Glomerular endothelial cell (primary cell): ENCODE measurements at places on chromosomes 11 and 22.

GRCh38 chr22:50190941-50191741, 5.4 kb downstream of the TRABD start:
- no peak for DNase-seq

GRCh38 chr11:36588099-36588498, 6.2 kb upstream of the IFTAP start:
- no peak for DNase-seq

GRCh38 chr11:67286621-67287333, 2.3 kb upstream of the ANKRD13D start:
- no peak for DNase-seq

DNA sequence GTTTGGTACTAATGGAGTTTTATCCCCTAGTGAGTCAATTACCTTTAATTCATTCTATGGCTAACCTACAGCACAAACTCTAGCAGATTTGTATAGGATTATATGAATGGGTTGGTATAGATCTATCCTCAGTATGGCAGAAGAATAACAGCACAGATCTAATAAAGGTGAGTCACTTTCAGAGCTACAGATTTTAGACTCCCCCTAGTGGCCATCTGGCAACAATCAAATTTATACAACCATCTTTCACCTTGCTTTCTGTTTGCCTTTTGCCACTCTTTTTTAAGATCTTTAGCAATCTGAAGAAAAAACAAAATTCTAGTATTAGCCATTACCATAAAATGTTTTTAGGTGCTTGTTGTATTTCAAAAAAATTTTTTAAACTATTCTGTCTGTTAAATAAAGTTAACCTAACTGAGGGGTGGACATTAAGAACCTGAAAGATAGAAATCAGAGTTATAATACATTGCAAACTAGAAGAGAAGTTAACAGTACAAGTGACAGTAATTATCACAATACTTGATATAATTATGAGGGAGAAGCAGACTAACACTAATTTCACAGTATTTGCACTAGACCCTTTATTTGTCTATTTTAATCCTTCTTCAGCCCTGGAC, 25.8 kb downstream of the DDIAS start:
- no peak for DNase-seq

GRCh38 chr11:72238492-72239312, 5.3 kb downstream of the PHOX2A start:
- no peak for DNase-seq

- DNase-seq: no peak
These were observed 51.0 kb upstream of the CARS1 start for GRCh38 chr11:3108183-3108721.

GRCh38 chr11:112828421-112828820, 132.8 kb upstream of the NCAM1 start:
- DNase-seq: no peak

- no peak for DNase-seq
These were observed 18.4 kb downstream of the FAM118B start for GRCh38 chr11:126229858-126230540.

DNA sequence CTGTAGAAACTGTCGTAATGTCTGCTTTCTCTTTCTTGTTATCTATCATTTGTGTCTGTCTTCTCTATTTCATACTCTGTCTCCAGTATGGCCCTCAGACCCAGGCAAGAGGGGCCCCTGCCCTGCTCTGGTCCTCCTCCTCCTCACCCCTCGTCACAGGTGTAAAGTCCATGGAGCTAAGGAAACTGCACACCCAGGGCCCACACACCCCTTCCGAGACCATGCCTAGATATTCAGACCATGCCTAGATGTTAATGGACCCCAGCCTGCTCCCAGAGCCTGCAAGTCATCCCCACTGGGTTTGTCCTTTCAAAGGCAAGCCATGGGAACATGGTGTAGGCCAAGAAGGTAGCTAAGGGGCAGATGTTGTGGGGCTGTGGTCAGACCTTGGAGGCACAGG, 24.1 kb upstream of the ANO1 start:
- no peak for DNase-seq

DNA sequence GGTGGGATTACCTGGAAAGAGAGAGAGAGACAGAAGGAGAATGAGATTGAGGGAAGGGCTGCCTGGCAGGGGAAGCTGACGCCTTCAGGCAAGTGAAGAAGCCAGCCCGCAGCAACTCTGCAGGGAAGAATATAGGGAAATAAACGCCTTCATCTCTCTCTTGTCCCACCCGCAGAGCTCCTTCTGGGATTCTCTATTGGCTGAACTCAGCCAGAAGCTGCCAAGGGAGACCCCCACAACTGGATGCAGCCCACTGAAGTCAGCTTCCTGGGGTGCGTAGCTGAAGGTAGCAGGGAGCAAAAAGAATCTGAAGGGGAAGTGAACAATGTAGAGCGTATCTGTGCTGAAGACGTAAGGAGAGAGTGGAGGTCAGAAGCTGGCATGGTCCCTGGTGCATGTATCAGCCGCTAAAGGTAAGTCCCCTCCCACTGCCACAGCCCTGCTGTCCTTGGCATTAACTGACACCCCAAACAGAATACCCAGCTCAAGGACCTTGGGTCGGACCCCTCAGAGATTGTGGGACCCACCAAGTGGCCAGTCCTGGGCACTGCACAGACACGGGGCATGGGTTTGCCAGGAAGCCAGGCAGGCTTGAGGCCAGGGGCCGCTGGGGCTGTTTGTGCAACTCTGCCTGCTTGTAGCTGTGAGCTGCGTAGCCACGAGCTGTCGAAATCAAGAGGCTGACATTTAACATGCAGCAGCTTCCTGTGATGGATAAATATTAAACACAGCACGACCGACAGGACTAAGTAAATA, 469.9 kb downstream of the MN1 start:
- no peak for DNase-seq

DNA sequence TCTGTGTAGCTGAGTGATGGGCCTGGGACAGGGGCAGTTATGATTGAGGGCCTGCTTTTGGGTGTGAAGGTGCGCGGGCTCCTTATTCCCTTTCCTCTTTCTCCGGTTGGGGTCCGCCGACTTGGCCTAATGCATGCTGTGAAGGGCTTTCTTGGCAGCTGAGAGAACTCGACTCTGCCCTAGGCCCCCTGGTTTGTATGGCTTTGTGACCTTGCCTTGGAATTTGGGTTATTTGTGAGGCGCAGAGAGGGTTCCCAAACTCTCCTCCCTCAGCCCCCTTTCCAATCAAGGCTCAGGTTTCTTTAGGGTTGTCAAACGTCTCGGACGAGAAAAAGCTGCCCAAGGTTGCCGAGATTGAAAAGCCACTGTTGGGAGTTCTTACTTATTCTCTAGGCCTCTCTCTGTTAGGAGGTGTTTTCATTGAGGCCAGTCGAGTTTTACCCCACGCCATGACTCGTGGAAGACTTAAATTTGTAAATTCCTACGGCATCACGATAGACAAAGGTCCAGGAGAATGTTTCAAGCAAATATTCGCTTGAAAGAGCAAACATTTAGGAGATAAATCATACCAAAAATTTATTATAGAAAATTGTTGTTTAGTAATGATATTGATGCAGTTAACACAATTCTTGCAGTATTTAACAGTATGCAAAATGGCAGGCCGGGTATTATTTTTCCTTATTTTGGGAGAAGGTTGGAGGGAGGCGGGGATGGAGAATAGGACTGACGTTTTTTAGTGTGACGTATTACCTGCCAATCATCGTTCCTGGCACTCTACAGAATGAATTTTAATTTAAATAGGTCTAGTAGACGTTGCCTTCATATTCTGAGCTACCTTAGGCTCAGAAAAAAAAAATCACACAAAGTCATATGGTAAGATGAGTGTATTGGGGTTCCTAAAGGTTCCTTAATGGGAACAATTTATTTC, 689 bp downstream of the PDHX start:
- no peak for DNase-seq

DNA sequence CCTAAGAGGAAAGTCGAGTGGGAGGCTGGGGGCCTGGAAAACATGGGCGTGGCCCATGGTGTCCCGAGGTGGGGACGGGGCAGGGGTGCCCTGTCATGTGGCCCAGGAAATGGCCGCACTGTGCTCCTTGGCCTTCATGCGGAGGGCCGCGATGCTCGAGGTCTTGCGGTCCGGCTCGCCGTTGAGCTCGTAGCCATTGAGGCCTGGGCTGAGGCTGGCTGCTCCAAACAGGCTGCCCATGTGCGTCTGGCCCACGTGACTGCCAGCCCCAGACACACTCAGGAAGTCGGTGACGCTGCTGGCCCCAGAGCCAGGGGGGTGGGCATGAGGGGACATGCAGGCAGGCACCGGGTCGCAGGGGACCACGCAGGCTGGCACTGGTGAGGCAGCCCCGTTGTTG, 45.2 kb downstream of the ALX4 start:
- no peak for DNase-seq

DNA sequence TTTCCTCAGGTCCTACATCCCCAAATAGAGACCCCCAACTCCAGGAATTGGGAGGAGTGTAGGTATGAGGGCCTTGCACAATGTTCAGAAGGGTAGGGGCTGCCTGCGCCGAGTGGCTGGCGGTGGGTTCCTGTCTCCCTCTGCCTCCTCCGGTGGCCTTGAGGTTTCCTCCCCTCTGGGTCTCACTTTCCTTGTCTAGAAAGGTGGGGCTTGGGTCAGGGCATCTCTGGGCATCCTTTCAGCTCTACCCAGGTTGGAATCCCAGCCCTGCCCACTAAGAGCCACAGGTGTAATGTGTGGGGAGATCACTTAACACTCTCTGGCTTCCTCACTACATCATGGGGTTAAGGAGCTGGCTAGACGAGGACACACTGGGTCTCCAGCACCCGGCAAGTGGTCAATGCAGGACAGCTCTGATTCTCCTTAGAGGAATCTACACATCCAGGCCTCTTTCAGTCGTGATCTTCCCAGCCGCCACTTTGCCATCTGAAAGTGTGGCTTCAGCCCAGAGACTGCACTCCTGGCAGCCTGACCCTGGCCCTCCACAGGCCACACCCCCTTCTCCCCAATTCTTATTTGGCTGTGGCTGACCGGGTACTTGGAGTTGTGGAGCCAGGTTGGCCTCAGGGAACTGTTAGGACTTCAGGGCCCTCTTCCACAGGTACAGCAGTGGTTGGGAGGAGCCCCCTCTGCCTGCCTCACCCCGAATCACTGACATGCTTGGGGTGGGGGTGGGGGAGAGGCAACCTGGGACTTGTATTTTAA, 22.1 kb downstream of the PRDM11 start:
- DNase-seq: no peak

GRCh38 chr22:46125816-46126765, 24.2 kb upstream of the PPARA start:
- DNase-seq: no peak

DNA sequence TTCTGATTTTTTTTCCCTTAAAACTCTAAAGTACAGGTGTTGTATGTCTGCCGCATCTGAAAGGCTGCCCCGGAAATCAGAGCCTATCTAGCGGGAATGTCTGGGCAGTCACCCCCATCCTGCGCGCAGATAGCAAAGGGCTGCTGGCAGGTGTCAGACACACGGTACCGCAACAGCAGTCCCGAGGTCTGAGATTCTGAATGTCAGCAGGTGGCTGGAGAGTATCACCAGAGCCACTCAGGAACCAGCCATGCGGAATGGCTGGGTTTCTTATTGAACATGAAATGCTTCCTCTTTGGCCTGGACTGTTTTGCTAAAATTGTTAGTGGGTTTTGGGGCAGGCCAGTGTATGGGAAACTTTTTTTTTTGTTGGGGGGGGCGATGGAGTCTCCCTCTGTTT, 53.3 kb downstream of the CERK start:
- DNase-seq: no peak

- DNase-seq: no peak
These were observed 81.6 kb downstream of the MICAL3 start for GRCh38 chr22:17942721-17943120.

DNA sequence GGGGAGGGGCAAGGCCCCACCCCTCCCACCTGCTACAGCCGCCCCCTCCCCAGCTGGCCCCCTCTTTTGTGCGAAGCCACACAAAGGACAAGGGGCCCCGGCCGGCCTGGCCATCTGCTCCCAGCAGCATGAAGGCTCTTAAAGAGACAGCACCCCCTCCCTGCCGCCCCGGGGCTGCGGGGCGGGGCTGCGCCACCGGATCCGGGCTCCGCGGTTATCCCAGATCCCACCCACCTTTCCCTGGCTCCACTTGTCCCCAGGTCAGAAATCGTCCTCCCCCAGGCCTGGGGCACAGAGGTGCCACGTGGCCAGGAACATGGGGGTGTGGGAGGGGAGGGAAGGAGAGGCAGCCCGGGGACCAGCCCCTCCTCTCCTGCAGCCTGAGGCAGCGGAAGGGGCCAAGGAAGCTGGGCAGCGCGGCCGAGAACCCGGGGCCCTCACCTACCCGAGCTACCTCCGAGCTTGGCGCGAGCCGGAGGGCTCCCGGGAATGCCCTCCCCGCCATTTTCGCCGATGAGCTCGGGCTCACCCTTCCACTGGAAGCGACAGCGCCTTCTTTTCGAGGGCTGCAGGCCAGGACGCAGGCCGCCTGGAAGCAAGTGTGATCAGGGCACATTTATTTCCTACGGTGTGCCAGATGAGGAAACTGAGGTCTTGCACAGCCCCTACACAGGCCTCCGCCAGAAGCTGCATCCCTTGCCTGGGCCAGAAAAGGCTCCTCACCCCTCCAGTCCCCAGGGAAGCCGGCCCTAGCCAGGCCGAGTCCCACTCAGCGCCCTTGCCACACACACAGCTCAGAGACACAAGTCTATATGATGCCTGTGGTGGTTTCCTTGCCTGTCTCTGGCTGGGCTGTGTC, 2.5 kb upstream of the RCOR2 start:
- DNase-seq: no peak

DNA sequence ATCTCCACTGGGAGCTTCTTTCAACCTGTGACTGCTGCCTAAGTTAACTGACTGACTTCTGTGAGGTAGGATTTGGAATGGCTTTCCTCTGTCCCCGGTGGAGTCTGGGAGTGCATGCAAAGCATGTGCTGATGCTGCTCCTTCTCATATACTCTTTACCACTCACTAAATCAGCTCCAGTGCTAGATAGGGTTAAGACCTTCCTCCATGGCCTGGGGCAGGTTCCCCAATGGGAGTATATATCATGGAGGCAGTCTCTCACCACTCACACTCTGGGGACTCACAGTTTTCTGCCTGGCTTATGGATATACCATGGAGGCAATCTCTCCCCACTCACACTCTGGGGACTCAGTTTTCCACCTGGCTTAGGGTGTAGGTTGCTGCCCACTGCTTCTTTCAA, 10.1 kb upstream of the FANCF start:
- DNase-seq: no peak

GRCh38 chr11:130162733-130163132, 3.2 kb downstream of the ST14 start:
- DNase-seq: no peak

DNA sequence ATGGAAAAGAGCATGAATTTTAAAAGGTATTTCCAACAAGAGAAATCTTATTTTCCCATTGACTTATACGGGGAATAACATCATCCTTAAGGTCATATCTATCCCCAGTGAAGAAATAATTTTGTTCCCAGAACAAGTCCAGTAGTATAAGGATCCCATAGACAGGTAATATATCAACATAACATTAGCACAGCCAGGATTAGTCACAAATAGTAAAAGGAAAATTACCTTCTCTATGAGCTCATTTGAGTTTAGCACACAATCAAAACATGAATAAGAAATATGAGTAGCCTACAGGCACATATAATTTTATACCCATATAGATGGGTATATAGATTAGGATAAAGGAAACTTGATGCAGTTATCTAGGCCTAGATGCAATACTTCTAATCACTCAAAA, 2.8 kb upstream of the OR52K1 start:
- DNase-seq: no peak
